ENCODE measurements at places on chromosomes 13 and 19.

- DNase-seq: no peak
Measured at GRCh38 chr13:71578048-71578447, 289.0 kb downstream of the DACH1 start.

- no peak for DNase-seq
Measured at GRCh38 chr19:19388568-19389555, 16.6 kb upstream of the GATAD2A start.

- no peak for DNase-seq
Measured at GRCh38 chr13:33445476-33445875, 159.9 kb upstream of the STARD13 start.

DNA sequence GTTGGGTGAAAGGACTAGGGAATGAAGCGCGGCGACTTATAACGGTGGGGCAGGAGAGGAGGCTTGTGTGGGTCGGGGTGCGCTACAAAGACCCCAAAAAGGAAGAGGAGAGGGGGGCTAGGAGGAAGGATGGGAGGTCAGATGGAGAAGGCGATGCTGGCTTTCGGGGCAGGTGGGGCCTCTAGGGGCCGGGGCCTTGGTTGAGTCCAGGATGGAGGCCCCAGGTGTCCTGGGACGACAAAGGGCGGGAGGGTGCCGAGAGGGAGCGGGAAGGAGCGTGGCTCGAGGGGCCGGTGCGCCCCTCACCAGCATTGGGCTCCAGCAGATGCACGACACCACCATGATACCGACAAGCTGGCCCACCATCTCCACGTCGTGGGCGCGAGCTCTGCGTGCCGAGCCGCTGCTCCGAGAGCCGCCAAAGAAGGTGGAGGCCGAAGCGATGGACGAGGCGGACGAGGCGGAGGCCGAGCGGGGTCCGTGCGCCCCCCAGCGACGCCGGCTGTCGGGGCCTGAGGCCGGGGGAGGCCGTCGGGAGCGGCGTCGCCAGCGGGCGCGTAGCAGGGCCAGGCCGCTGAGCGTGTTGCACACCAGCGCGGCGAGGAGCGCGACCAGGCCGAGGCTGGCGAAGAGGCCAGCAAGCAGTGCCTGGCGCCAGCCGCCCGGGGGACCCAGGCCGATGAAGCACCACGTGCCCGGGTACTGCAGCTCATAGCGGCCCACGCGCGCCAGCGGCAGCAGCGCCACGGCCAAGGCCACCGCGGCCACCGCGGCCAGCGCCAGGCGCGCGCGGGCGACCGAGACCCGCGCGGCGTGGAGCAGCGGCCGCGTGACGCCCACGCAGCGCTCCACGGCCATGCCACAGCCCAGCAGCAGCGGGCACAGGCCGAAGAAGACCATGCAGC lies 1.8 kb downstream of the PTGER1 start:
- DNase-seq: no peak

DNA sequence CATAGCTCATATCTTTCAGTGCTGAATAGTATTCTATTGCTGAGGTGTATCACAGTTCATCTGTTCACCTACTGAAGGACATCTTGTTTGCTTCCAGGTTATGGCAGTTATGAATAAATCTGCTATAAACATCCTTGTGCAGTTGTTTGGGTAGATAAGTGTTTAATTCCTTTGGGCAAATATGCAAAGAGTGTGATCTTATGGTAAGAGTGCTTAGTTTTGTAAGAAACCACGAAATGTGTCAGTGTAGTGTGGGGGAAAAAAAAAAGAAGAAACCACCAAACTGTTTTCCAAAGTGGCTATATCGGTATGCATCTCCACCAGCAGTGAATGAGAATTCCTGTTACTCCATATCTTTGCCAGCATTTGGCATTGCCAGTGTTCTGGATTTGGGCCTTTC lies 93.3 kb downstream of the PIBF1 start:
- DNase-seq: no peak

DNA sequence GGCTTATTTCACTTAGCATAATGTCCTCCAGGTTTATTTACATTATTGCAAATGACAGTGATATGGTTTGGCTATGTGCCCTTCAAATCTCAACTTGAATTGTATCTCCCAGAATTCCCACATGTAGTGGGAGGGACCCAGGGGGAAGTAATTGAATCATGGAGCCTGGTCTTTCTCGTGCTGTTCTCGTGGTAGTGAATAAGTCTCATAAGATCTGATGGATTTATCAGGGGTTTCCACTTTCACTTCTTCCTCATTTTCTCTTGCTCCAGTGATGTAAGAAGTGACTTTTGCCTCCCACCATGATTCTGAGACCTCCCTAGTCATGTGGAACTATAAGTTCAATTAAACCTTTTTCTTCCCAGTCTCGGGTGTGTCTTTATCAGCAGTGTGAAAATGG lies 109.6 kb downstream of the VWA8 start:
- no peak for DNase-seq

DNA sequence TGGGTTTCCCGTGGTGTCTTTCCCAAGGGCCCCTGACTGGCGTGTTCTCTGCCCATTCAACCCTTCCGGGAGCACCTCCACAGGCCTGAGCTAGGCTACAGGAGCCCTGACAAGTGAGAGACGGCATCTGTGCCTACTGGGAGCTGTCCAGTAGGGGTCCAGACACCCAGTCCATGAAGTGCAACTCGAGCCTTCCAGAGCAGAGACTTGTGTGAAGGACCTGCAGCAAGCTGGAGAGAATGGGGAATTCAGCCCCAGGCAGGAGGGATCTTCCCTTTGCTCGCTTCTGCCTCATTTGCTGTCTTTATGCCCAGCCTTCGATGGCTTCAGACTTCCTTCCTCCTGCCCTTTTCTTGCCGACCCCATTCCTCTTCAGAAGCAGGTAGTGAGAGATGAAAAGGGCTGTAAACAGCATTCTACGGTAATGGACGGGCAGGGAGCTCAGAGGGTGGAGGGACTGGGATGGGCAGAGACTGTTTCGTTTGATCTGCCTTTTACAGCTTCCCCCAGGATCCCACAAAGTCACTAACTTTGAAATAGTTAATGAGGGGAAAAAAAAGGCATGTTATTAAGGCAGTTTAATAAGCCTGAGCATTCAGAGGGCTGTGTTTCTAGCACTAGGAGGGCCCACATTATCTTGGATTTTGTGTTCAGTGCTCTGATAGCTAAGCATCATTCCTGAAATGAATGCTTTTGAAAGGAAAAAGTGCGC lies 327.6 kb downstream of the FGF9 start:
- no peak for DNase-seq

DNA sequence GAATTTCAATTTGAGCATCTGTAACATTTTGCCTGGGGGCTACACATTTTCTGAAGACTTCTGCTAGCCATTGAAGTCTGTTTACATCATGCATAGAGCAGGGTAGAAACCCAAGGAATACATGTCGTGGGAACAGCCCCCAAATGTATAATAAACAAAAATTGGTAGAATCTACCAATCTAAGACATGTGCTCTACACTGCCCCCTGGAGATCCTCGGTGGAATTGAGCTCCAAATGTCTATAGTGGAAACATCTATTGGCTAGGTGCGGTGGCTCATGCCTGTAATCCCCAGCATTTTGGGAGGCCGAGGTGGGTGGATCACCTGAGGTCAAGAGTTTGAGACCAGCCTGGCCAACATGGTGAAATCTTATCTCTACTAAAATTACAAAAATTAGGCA lies 57.3 kb downstream of the MBD3L2B start:
- no peak for DNase-seq

GRCh38 chr19:45350477-45351058 lies 10.0 kb downstream of the KLC3 start:
- DNase-seq: no peak

DNA sequence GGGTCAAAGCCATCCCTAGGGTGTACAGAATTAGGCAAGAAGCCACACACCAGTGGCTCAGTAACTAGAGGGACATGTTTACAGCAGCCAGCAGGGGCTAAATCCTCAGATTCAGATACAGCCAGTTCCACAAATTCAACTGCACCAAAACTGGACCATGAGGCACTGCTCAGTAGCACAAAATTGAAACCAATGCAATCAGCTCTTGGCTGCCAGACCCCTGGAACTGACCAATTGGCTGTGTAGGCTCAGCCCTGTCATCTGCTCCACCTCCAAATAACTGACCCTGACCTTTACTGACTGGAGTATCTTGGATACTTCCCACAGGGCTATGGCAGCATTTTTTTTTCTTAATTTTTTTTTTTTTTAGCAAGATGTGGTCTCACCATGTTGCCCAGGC lies 226.5 kb downstream of the FOXO1 start:
- DNase-seq: peak; percentile 18

DNA sequence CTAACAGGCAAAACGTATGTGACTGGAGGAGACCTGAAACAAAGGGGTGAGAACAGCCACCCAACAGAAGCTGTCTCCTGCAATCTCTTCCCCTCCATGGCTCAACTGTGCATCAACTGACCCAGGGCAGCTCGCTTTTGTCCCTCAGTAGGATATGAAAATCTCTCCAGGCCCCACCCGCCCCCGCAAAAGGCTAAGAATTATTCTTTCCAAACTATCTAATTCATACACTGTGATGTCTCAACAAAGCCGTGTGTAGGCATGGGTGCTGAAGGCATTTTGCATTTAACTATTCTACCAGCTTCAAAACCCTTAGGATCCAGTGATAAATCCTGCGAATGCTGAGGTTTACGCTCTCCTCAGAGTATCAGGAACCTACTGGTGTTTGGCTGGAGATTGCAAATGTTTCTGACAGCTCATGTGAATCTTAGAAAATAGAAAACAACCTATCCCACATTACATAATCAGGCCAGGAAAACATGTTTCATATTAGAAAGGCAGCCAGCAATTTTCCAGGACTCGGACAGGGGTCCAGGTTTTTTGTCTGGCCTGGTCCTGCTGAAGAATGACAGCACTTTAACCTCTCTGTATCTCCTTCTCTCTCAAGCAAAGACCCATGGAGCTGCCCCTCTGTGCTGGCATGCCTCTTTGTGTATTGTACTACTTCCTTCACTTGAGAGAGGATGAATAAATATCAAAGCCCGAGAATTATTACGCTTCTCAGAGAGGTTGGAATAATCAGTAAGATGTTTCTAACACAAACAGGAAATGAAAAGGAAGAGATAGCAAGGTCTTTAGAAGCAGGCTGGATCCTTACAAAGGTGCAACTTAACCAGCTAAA lies 17.3 kb downstream of the DHRS12 start:
- DNase-seq: no peak

- no peak for DNase-seq
Measured at GRCh38 chr13:93244918-93245280, 18.3 kb downstream of the GPC6 start.

GRCh38 chr19:23978068-23978467 lies 63.4 kb downstream of the ZNF726 start:
- no peak for DNase-seq

GRCh38 chr19:38441657-38442348 lies 8.3 kb downstream of the RYR1 start:
- DNase-seq: no peak

- no peak for DNase-seq
Measured at GRCh38 chr19:51664997-51665396, 18.4 kb upstream of the SIGLEC14 start.

DNA sequence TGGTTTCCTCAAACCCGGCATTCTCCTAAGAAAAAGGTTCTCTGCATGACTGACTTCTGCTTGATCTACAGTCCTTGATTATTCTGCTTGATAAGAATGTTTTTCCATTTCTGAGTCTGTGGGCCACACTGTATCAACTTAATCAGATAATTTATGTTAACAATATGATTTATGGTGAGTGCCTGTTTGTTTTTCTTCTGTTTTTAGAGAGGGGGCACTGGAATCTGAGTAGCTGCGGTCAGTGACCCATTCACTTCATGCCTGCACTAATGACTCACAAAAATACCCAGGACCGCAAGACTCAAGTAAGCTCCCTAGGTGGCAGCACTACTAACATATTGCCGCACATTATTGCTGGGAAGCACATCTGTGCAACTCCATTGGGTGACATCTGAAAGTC lies 542.3 kb upstream of the ATXN8OS start:
- DNase-seq: no peak

DNA sequence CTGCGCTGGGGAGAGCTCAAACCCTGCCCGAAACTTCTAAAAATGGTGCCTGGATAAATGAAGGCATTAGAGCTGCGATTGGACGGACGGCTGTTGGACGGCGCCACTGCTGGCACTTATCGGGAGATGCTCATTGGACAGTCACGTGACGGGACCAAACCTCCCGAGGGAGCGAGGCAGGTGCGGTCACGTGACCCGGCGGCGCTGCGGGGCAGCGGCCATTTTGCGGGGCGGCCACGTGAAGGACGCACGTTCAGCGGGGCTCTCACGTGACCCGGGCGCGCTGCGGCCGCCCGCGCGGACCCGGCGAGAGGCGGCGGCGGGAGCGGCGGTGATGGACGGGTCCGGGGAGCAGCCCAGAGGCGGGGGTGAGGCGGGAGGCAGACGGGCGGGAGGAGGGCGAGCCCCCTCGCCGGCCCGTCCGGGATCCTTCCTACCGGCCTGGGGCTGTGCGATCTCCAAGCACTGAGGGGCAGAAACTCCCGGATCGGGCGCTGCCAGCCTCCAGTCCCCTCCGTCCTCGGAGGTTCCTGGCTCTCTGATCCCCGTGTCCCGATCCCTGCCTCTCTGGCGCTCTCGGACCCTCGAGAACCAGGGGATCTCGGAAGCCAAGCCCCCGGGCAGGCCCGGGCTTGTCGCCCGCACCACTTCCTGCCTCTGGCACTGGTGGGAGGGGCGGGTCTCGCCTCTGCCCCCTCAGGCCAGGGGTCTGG lies at the start of gene BAX:
Gene BAX, plus strand, starts transcription at position 281 of the 713 bp plus-strand sequence. Its CDS starts 54 bp downstream, at position 335.
- DNase-seq: peak; percentile 98

- DNase-seq: no peak
Measured at GRCh38 chr19:709196-709964, 645 bp downstream of the PALM start.

- no peak for DNase-seq
Measured at GRCh38 chr19:31502536-31503170, 153.4 kb upstream of the TSHZ3 start.

GRCh38 chr13:40319699-40320579 lies 346.5 kb downstream of the FOXO1 start:
- DNase-seq: no peak

- peak; percentile 48 for DNase-seq
Measured at GRCh38 chr13:29507356-29507755, 88.1 kb downstream of the SLC7A1 start.
